ENCODE measurements at places on chromosomes 6 and 20.

DNA sequence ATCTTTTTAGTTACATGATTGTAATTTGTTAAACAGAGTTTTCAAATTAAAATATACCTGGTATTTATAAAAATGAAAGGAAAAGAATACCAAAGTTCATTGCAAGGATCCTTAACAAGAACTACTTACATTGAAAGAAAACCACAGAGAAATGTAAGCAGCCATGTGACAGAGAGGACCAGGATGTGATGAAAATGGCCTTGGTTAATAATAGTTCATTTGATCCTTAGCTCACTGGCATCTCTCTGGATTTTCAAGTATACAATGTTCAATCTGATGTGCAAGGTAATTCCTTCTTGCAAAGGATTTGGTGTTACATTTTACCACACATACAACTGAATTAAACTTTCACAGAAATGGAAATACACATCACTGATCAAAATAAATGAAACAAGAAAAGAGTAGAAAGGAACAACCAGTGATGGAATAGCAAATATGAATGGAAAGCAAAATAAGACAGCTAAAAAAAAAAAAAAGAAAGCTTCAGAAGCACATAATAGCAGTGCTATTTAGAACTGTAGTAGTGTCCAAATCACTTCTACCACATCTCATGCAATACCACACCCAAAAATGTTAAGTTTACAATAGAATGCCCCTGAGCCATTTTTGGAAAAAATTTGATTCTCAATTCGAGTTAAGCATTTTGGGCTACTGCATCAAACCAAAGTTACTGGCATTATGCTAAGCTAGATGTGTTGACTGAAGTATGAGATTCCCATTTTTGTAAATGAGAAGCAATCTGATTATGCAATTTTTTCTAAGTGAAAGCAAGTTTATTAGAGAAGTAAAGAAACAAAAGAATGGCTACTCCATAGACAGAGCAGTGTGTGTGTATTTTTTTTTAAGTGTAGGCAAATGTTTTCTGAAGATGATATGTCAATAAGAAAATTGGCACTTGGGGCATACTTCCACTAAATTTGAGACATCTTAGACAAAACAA lies 22.6 kb upstream of the HLA-A start:
- DNase-seq: no peak

- DNase-seq: no peak
These were observed 200.6 kb downstream of the MEI4 start for GRCh38 chr6:77853401-77853800.

- no peak for DNase-seq
These were observed 18.8 kb downstream of the KCNK5 start for GRCh38 chr6:39210450-39210849.

DNA sequence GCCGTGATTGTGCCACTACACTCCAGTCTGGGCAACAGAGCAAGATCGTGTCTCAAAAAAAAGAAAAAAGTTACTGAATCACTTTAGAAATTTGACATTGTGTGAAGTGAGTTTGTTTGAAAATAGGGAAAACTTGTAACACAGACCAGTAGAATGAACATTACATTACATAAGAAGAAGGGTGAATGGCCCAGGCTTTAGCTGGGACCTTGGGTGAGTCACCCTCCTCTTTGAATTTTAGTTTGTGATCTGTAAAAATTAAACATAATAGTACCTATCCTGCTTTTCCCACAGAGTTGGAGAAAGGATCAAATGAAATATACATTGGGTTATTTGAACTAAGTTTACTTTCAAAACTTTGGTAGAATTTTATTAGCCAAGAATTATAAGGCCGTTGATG lies 56.3 kb downstream of the KCNS1 start:
- no peak for DNase-seq

DNA sequence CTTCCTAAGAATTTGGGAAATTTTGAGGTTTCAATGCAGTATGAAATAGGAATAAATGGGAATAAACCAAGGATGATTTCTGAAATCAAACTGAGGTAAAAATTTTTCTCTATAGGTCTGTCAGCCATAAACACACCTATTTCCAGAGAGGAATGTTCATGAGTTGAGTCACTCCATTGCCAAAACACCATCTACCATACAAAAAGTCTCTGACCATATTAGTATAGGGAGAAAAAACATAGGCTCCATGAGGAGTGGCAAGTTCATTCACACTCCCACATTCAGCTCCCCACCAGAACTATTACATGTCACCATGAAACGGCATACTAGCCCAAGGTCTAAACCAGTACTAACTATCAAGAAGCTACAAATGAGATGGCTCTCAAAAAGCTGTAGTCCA lies 9.6 kb downstream of the ZNF318 start:
- DNase-seq: no peak

- DNase-seq: no peak
These were observed 311.7 kb upstream of the JAG1 start for GRCh38 chr20:10985536-10985935.

- no peak for DNase-seq
These were observed 124.8 kb upstream of the NEDD9 start for GRCh38 chr6:11357285-11357684.

DNA sequence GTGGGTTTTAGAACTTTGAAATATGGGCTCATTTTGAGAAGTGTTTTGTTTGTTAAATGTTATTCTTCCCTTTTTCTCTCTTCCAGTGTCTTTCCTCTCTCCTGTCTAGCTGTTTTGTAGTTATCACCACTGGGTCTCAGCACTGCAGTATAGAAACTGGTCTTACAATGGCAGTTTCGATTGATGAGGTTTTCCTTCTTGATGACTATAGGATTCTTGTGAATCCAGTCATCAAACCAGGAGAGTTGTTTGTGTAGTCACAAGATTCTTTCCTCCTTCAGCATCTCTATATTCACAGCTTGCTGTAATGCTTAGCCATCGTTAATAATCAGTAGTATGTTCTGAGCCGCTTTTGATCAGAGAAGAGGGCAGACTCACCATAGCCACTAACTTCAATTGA lies 172.3 kb downstream of the OGFRL1 start:
- no peak for DNase-seq
